ENCODE measurements at places on chromosomes 6 and 20. TPM values are rescaled to one million over a fixed set of nuclear protein-coding genes. Genes with fewer than 3 reads are reported as not detected.

DNA sequence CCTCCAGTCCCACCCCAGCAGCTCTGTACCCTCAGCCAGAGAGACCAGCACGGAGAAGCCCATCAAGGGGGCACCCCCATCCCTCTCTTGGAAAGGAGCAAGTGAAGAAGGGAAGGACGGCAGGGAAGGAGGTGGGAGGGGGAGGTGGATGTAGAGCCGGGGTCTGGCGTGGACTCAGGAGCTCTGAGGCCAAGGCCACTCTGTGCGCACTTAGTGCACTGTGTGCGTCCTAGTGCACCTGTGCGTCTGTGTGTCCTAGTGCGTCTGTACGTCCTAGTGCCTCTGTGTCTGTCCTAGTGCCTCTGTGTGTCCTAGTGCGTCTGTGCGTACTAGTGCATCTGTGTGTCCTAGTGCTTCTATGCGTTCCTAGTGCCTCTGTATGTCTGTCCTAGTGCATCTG, 54.2 kb downstream of the DSTN start:
- H3K27ac ChIP-seq, result peak overlapping the region; percentile 71
- H3K4me3 ChIP-seq, result no peak overlapping the region
- H3K4me1 ChIP-seq, result peaks cover 7% of the 10 kb centered on the region
- no peaks in the 10 kb centered on the region for H3K27me3 ChIP-seq
- peak; percentile 77 for DNase-seq

DNA sequence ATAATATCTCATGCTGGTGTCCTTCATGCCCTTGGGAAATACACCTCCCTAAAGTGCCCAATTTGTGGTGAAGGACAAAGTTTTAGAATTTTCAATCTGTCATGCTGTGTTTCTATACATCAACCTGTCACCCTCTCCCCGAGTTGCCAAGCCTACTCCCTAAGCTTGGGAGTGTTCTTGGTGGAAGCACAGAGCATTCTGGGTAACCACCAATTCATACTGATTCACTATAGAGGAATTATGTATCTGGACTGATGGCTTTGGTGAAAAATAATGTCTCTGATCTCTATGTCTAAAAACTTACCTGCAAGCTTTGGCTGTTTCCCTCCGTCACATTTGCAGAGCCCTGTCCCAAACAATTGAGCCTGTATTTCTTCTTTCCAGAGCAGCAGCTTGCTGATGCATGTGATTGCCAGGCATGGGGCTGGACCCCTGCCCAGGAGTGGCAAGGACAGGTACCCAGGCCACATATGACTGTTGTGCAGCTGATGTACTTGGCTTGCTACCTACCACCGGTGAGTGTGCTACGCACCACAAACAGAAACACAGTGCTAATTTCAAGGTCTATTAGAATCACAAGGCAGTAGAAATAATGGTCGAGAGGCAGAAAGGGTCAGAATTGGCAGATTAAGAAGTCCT, 202.8 kb upstream of the CITED2 start:
- H3K4me3 ChIP-seq, result no peak overlapping the region
- peaks cover 44% of the 10 kb centered on the region for H3K4me1 ChIP-seq
- H3K36me3 ChIP-seq, result no peaks in the 10 kb centered on the region
- H3K27ac ChIP-seq, result peak overlapping the region; percentile 91
- DNase-seq, result no peak

GRCh38 chr20:9359561-9360308, 154.7 kb upstream of the LAMP5 start:
- no peaks in the 10 kb centered on the region for H3K27me3 ChIP-seq
- H3K4me3 ChIP-seq, result no peak overlapping the region
- DNase-seq, result no peak
- H3K4me1 ChIP-seq, result peaks cover 17% of the 10 kb centered on the region

DNA sequence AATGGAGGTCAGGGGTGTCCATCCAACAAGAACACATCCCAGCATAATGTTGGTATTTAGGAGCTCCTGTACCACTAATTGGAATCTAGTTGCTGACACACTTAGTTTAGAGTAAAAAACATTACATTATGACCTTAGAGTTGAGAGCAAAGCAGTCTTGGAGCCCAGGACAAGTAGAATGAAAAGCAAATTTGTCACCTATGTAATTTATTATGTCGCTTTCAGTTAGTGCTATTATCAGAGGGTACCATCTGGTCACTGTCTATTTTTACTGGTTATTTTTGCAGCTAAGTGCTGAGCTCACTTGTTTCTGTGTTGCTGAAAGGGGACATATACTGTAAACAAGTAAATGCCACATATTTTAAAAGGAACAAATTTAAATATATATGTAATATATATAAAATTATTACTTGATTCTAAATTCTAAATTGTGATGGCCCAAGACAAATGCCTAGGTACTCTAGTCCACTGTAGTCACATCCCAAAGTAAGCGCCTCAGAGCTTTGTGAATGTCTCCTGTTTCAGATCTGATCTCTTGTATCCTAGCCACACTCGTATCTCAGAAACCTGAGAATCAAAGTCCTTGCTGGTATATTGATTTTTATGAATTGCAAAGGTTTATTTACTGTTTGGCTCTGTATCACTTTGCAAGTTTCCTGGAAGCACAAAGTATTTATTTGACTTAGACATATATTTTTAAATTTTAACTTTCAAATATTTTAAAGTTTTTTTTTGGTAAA, 148.6 kb upstream of the MAN1A1 start:
- no peak overlapping the region for H3K27ac ChIP-seq
- peaks cover 34% of the 10 kb centered on the region for H3K27me3 ChIP-seq
- DNase-seq, result no peak
- no peaks in the 10 kb centered on the region for H3K36me3 ChIP-seq
- H3K4me1 ChIP-seq, result no peaks in the 10 kb centered on the region

THBD gene
- total RNA-seq, result 38.2 TPM

PCK1 gene
- total RNA-seq, result not detected
